ENCODE measurements at places on chromosomes 11 and 22. TPM values are rescaled to one million over a fixed set of nuclear protein-coding genes. Genes with fewer than 3 reads are reported as not detected.

The HTATIP2 gene
- total RNA-seq, result 78.6 TPM

The FOLR2 gene
- not detected for total RNA-seq

The OR5A1 gene
- total RNA-seq, result not detected

The OR4A16 gene
- not detected for total RNA-seq

The GRAP2 gene
- total RNA-seq, result not detected

The ABCG4 gene
- 0.29 TPM for total RNA-seq

The MUC5AC gene
- total RNA-seq, result not detected

The SPI1 gene
- total RNA-seq, result not detected

The TENM4 gene
- 7.3 TPM for total RNA-seq

The SCGB1C1 gene
- not detected for total RNA-seq

The KRTAP5-7 gene
- not detected for total RNA-seq

The SVIP gene
- 21.7 TPM for total RNA-seq

The PGR gene
- total RNA-seq, result not detected

The OSBP2 gene
- 15.4 TPM for total RNA-seq

The C22orf15 gene
- 0.41 TPM for total RNA-seq

The NXPE1 gene
- total RNA-seq, result not detected

The DDX25 gene
- not detected for total RNA-seq

The ARHGAP20 gene
- total RNA-seq, result 0.70 TPM

The FGF3 gene
- total RNA-seq, result not detected

The TRIM29 gene
- not detected for total RNA-seq

The RIMBP3B gene
- total RNA-seq, result 0.06 TPM

The ZFP91 gene
- total RNA-seq, result 34.5 TPM

The OR51V1 gene
- not detected for total RNA-seq

The OR52N2 gene
- total RNA-seq, result not detected

The CYP2D6 gene
- total RNA-seq, result not detected

The CSKMT gene
- total RNA-seq, result 2.5 TPM

The SLC25A17 gene
- 16.3 TPM for total RNA-seq

The CRYBA4 gene
- total RNA-seq, result not detected

The PLEKHA7 gene
- 0.39 TPM for total RNA-seq

The GPR137 gene
- total RNA-seq, result 28.1 TPM

The TTC28 gene
- 38.5 TPM for total RNA-seq

The C22orf42 gene
- not detected for total RNA-seq

Data from glomerular endothelial cell (primary cell).